NCI-H2107 (cell line): ENCODE measurements at places on chromosomes 7 and 10.

DNA sequence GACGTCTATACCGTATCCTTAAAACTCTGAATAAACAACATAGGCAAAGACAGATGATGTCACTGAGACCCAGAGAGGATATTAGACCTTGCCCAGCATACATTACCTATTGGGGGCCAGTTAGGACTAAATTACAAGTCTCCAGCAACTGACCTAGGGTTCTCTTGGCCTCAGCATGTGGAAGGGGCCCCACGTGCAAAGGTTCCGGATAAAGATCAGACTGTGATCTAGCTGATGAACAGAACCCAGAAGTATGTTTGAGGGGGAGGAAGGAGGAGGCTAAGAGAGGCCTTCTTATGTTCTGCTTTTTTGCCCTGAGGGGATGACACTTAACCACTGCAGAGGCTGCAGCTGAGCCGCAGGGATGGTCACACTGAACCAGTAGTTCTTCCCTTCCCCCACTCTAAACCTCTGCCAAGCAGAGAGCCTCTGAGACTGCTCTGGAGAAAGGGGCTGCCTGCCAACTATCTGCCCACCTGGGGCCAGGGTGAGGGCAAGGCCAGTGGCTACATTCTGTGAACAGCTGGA lies 24.0 kb upstream of the KMT2C start:
- no peak for DNase-seq

- no peak for DNase-seq
Measured at GRCh38 chr7:23893176-23893941, 183.3 kb downstream of the STK31 start.

DNA sequence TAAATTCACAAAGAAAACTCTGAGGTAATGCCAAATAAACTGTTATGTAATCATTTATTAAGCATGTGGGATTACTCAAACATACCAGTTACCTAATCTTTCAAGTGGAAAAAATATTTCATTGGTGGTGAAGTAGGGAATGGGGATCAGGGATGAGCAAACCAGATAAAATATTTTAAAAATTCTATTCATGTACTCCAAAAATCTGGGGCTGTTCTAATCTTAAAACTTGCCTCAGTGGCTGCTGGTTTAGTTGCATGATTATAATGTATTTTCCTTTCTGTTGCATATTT lies 19.5 kb downstream of the LMOD2 start:
- DNase-seq, result no peak

GRCh38 chr7:68914006-68914405 lies 684.3 kb upstream of the AUTS2 start:
- no peak for DNase-seq

DNA sequence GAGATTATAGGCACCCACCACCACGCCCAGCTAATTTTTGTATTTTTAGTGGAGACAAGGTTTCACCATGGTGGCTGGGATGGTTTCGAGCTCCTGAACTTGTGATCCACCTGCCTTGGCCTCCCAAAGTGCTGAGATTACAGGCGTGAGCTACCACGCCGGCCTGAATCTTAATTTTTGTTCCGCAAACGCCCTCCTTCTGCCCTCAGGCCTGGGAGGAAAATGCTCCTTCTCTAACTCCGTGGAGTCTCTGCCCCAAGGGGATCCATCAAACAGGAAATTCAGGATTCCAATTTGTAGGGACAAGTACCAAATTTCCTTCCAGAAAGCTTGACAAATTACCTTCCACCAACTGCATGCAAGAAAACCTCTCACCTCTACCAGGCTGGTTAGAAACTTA lies 43.2 kb downstream of the RBAK start:
- DNase-seq, result no peak

GRCh38 chr10:70657041-70657440 lies 15.3 kb upstream of the ADAMTS14 start:
- DNase-seq, result no peak

DNA sequence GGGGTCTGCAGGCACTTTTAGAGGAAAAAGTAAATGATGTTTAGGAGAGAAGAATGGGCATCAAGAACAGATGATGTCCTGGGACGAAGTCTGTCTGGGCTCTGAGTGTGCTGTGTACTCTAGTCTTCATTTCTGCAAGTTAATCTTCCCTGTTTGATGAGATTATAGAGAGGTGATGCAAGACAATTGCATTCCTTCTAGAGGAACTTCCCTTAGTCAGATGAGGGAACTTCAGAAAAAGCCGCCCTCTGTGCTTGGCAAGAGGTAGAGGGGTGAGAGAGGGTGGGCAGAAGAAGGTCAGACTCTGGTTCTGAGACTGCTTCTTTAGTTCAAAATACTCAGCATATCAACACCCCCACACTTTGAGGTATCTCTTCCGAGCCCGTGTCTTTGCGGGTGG lies 797.9 kb downstream of the LRMDA start:
- DNase-seq, result no peak

GRCh38 chr10:58555170-58555929 lies 42.7 kb downstream of the BICC1 start:
- no peak for DNase-seq

DNA sequence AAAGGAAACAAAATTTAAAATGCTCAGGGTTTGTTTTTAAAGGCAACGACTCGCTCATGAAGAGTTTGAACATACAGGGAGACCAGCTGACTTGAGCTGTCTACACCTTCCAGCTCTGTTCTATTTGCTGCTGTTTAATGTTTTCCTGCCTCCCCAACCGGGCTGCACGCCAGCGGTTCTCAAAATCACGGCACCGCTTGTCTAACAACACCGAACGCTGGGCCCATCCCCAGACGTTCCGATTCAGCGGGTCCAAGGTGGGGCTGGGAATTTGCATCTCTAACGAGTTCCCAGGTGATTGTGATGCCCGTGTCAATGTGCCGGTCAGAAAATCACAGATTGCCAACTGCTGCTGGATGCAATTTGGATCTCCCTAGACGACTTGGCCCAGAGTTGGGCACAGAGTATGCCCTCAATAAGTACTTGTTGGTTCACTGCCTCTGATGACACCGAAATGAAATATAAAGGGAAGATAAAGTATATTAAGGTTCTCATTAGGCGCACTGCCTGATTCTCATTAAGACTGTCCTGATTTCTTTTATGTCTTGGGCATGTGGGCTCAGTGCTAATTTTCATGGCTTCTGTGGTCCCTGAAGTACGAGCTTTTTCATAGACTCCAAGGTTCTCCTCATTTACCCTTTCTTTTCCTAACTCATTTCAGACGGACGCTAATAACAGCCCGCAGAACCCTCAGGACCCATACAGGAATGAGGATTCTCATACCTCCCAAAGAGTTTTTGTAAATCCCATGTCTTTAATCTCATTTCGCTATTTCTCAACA lies 28.5 kb downstream of the CELF2 start:
- no peak for DNase-seq

DNA sequence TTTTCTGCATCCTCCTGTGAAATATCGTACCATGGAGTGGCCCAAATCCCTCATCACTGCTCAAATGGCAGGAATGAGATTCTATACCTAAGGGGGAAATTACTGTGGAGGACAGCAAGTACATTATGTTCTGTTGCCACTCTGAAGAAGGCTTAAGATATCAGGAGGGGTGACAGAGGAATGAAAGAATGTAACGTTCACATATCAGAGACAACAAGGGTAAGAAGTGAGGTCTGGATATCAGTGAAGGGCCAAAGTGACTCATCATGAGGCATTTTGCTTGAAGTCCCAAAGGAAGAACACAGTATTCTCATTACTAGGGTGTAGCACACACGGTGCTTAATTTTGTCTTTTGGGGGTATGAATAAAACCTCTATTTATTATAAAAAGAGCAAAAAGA lies 71.5 kb upstream of the SLC13A1 start:
- DNase-seq, result no peak

DNA sequence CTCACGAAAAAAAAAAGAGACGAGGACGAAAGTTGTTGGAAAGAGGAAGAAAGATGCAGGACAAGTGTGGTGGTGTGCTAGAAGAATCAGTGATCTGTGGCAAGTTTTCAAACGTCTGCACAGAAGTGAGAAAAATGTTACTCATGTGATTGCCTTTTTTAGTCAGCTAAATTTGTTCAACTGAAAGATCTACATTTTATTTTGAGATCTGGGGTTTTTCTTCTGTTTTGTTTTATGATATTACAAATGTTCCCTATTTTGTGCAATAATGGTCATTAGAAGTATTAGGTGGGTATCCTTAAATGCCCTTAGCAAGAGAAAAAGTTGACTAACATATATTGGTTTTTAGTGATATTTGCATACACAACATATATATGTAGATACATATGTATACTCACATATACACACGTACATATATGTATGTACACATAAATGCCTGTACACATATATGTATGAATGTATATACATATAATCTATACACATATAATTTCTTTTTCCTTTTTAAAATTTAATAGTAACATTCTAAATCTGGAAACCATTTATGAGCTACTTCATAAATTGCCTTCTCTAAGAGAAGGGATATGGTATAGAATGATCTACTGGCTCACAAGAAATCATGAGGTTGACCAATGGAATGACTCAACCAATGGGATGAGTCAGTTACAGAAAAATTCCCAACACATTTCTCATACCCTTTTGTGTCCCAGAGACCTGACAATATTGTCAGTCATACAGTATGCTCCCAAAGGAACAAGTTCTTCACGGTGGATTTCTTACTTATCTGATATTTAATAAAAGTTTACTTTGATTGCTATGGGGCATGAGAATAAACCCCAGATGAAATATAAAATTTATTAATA lies 38.4 kb downstream of the SLC39A12 start:
- DNase-seq, result no peak

DNA sequence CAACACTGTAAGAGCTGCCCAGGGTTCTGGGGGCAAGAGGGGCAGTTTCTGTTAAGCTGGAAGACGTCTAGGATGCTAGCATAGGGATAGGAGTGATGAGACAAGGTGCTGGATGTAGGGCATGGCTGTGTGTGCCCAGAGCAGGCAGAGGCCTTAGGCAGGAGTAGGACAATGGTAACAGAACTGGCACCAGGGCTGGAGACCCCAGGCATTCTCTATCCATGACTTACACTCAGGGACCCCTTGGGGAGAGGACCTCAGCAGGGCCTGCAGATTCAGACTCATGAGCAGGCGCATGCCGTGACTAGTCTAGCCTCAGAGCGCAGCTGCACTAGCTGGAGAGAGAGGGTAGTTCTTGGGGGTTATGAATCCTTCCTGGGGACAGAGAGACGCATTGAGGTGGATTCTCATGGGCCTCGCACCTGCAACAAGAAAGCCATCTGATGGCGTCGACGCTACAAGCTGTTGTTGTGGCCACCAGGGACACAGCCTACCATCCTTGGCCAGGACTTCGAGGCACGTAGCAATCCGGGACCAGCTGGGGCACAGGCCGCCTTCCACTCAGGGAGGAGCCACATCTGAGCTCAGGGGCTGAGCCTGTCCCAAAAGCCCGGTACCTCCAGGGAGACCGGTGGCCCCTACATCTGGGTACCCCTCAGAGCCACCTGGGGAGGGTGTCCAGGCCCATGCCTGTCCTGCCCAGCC lies 474.1 kb downstream of the PTPRN2 start:
- no peak for DNase-seq

GRCh38 chr10:116385994-116386809 lies 41.4 kb upstream of the PNLIPRP3 start:
- DNase-seq, result no peak

GRCh38 chr7:26454180-26454579 lies 162.5 kb downstream of the SNX10 start:
- no peak for DNase-seq

- DNase-seq, result no peak
Measured at GRCh38 chr10:69728335-69728870, 73.3 kb upstream of the COL13A1 start.

DNA sequence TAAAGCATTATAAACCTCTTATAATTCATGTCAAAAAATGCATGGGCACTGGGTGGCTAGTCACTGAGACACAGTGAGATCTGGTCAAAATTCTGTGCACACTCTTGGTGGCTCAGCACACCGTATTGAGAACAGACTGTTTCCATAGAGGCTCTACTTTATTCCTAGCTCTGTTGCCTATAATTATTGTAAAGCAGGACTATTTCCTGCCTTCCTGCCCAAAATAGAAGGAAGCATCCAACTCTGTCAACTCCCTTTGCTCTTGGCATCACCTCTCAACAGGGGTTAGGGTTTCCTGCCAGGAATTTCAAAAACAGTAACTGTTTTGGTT lies 45.1 kb downstream of the PTN start:
- DNase-seq, result no peak

DNA sequence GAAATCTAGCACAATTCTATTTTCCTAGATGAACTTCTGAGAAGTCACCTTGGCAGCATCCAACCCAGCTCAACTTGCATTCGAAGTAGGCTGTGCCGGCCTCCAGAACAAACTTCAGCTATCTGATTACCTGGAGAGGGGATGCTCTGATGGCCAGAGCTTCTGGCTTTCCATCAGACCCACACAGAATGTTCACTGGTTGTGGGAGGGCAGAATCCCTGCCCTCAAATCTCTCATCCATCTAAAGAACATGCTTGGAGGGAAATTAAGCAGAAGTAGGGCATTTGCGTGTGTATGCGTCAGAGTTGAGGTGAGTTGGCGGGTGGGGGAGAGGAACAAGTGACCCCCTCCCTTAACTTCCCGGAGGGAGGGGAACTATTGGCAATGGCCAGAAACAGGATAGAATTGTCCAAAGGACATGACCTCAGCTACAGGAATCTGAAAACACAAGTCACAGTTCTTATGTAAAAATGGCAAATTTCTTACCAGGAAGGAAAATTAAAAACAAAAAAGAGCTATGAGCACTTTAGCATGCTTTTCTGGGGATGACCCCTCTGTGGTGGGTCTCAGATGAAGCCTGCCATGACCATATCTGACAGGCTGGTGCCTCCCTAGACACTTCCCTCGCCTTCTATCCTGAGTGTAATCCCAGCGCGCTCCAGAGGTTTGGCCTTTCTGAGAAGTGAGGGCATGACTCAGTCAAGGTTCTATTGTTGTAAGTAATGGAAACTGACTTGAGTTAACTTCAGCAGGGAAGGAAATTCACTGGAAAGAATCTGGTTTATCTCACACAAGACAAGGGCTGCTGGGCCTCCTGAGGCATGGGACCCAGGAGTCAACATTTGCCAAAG lies 278.8 kb downstream of the RPS24 start:
- no peak for DNase-seq

DNA sequence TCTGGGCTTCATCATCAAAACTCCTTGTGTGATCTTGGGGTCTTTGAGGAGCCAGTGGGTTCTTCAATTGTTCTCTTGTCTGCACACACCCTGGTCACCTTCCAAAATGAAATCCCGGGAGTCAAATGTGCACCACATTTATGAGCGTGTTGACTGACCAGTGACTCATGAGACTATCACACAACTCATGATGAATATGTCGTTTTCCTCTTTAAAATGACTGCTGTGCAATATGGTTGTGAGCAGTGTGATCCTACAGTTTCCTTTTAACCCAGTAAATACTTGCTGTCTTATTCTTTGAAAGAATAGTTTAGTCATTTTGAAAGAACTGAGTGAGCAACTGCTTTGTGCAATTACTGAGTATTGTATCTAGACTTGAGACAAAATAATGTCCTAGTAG lies 149.2 kb downstream of the DYNC1I1 start:
- no peak for DNase-seq

GRCh38 chr10:88647061-88647615 lies 17.1 kb upstream of the LIPF start:
- DNase-seq, result no peak

GRCh38 chr10:49508249-49508648 lies 30.7 kb downstream of the ERCC6 start:
- no peak for DNase-seq
